ENCODE measurements at places on chromosomes 5 and 9.
A peak's percentile ranks its signal among the peaks of the same experiment; 100 is the strongest.

DNA sequence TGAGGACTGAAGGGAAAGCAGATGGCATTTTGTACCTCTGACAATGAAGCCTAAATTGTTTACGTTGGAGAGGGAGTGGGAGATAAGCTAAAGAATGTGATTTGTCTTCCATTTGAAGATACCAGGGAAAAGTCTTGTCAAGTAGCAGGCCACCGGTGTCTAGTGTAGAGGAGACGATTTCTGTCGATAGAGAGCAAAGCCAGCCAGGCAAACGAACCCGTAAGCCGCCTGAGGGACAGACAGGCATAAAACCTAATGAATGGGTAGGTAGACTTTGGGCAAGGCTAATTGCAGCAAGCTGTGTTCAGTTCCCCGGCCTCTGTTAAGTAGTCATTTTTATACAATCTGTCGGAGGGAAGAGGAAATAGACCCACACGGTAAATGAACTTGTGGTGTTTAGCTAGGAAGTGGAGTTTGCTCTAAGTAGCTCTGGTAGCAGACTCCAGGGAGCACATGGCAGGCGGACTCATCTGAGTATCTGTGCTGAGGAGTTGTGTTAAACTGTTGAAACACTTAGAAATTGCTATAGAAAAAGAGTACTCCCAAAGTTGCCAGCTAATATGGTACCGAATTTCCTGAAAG, 28.8 kb downstream of the SMARCA2 start:
- no peak for DNase-seq

DNA sequence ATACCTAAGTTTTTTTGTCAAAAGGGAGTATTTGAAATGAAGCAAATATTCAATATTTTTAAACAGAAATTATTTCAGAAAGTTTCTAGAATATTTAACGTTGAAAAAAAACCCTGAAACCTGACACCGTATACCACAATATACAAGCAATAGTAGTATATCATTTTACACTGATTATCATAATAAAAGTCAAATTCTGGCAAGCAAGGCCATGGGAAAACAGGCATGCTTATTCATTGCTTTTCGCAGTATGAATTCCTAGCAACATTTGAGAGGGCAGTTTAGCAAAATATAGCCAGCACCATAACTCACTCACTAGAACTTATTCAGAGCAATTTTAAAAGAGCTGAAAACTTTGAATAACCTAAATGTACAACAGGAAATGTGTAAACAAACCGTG, 46.1 kb downstream of the ERAP1 start:
- no peak for DNase-seq

GRCh38 chr9:96565671-96566497, 53.8 kb downstream of the CDC14B start:
- DNase-seq: no peak

GRCh38 chr5:141389153-141390042, 1.9 kb downstream of the PCDHGB4 start:
- no peak for DNase-seq

DNA sequence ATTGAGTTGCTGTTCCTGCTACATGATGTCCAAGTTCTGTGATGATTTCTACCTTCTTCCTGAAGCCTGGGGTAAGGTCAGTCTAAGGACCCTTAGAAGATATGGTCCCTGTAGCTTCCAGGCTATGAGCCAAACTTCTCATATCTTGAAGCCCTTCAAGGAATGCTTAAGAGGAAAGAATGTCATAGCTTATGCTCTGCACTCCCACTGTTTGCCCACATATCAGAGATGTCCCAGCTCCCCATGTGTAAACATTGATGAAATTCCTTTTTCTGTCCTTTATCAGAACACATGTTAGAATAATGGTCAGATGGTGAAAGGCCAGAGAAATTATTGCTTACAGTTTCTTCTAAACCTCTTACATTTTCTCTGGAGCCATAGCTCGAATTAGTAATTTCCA, 41.4 kb upstream of the RUSC2 start:
- no peak for DNase-seq

GRCh38 chr5:26569929-26570258, 468.5 kb downstream of the CDH9 start:
- no peak for DNase-seq

- no peak for DNase-seq
These were observed 51.2 kb upstream of the SNAPC3 start for GRCh38 chr9:15371448-15371845.

- no peak for DNase-seq
These were observed 2.5 kb downstream of the SLC6A18 start for GRCh38 chr5:1227667-1228066.

GRCh38 chr9:73230251-73230650, 78.6 kb downstream of the ANXA1 start:
- DNase-seq: no peak

DNA sequence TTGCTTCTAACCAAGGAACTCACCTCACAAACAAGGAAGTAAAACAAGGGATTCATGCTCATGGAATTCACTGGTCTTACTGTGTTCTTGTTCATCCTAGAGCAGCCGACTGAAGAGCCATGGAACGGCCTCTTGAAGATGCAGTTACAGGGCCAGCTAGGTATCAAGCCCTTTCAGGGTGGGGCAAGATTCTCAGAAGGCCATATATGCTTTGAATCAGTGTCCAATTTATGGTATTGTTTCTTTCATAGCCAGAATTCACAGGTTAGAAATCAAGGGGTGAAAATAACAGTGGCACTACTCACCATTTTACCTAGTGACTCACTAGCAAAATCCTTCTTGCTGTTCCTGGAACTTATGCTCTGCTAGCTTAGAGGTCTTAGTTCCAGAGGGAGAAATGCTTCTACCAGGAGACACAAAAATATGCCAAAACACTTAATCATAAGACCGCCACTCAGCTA, 159.5 kb upstream of the CDH10 start:
- no peak for DNase-seq

DNA sequence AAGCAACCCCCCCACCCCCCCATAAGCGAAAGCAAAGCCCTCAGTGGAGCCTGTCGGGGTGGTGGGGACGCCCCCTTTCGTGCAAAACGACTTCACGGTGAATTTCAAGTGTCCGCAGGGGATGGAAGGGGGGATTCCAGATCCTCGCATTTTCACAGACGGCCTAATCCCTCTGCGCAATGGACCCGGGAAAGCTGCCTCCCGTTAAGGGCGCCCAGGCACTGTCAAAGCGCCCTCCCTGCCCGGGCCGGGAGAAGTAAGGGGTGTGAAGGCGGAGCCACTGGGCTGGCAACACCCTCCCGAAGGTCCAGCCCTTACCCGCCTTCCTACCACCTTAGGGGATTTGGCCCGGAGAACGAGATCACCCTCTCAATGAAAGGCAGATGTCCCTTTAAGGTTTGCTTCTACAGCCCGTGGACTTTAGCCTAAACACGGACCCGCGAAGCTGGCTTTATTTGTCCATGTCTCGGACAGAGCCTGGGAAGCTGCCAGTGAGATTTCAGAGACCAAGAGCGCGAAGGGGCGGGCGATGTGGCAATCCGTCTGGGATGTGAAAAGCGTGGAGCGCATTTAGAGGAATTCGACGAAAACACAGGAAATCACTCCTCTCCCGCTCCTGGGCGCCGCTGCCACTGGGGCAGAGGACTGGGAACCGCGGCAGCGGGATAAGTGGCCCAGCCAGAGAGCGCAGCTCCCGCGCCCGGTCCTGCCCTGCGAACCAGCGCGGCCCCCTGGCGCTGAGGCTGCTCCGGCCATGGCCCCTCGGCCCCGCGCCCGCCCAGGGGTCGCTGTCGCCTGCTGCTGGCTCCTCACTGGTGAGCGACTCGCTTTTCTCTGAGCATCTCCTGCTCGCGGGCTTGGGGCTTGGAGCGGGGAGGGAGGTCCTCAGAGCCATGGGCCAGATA, at the start of the genes ITGA1 and PELO:
Gene ITGA1, plus strand, starts transcription at position 317 of the 905 bp plus-strand sequence. Its CDS starts 438 bp downstream, at position 755.
Gene PELO, plus strand, starts transcription at position 317 of the 905 bp plus-strand sequence. CDS start 12,479 bp downstream, outside the sequence.
- peak; percentile 62 for DNase-seq

DNA sequence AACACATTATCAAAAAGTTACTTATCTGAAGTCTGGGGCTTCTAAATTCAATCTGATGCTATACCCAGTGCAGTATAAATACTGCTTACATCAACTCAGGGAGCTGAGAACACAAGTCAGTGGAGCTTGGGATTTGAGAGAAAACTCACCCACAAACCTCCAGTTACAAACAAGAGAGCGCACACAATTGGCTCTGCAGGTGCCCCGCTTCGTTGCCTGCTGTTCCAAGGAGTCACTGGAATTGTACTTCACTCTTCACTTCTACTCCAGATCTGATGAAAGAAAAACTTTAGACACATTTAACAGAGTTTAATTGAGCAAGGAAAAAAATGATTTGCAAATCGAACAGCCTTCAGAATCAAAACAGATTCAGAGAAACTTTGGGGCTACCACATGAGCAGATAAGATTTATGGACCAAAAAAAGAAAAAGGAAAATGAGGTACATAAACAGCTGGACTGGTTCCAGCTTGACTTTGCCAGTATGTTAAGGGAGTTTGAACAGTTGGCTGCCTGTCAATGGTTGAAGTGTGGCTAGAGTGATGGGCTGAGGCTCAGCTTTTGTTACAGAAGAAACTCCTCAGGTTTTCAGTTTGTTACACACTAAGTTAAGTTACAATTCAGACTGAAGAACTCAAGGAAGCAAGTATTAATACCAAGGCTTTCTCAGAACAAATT, 156.6 kb downstream of the AOPEP start:
- DNase-seq: no peak

- DNase-seq: no peak
These were observed 325.0 kb downstream of the EDIL3 start for GRCh38 chr5:84059672-84060071.

DNA sequence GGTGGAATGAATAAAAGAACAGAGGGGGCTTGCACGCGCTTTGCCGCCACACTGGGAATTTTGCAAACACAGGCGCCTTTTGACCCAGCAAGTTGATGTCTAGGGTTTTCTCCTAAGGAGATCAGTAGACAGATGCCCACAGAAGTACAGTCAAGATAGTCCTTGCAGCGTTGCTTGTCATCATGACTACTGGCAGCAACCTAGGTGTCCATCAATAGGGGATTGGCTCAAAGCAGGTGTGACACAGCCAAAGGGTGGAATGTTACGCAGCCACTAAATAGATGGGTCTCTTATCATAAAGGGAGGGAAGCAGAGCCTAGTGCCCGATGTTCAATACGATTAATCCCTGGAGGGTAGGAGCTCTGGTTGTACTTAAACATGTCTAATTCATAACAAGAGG, 63.8 kb upstream of the GGTA1 start:
- no peak for DNase-seq

DNA sequence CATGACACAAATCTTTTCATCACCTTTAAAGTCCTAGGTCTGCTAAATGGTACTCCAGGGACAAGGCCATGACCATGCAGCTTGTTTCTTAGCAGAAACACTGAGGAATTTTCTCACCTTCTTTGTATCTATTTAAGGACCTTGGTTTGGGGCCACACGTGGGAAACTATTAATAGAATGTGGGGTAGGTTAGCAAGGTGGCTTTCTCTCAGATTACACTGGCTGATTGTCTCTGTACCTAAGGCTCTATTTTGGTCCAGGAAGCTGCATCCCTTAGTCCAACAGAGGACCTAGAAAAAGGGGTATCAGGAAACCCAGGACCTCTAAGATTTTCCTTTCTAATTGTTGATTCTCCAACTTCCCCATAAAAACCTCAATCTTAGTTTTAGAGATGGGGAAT, 36.3 kb upstream of the FRMD3 start:
- DNase-seq: no peak

DNA sequence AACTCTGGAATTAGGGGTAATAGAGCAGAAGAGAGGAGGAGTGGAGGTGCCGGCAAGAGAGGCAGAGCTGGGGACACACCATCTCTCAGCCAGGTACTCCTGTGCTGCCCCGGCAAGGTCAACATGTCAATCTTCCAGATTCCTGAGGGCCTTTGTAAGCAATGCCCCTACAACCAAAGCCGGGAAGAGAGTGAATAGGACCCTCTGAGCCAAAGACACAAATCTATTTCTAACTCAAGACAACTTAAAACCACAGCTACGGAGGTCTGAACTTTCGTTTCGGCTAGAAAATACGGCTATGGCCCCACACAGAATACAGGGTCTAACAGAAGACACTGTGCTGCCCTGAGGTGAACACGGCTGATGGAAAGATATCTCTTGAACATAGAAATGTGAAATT, 66.6 kb downstream of the SERINC5 start:
- DNase-seq: no peak

DNA sequence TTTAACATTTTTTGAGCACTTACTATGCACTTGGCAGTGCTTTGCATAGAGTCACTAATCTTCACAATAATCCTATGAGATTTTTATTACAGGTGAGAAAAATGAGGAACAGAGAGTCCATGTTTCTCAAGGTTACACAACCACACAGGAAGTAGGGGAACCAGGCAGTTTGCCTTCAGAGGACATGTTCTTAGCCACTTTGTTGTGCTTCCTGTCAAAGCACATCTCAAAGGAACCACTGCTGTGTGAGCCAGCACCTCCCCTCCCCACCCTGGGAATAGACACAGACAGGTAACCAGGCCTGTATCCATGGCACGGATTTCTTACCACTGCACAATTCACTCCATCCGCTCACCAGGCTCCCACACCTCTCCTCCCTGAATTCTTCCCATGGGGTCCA, 6.3 kb upstream of the DNAJB5 start:
- DNase-seq: no peak

- no peak for DNase-seq
These were observed 73.8 kb upstream of the SGCD start for GRCh38 chr5:156253130-156253529.

GRCh38 chr5:150637245-150638052, 3.0 kb upstream of the SYNPO start:
- DNase-seq: no peak

- no peak for DNase-seq
These were observed 4.0 kb downstream of the VAV2 start for GRCh38 chr9:133987946-133988665.
